ENCODE measurements at places on chromosomes 5 and 9. TPM values are rescaled to one million over a fixed set of nuclear protein-coding genes. Genes with fewer than 3 reads are reported as not detected.

The GPR150 gene
- 0.20 TPM for total RNA-seq

The NFIB gene
- total RNA-seq, result 85.5 TPM

The CYLC2 gene
- total RNA-seq, result not detected

The ERAP2 gene
- total RNA-seq, result 5.6 TPM

The PCDHA12 gene
- total RNA-seq, result not detected

The PLPPR1 gene
- 0.25 TPM for total RNA-seq

The INSL6 gene
- total RNA-seq, result not detected

The IRX1 gene
- total RNA-seq, result not detected

The GFM2 gene
- 55.2 TPM for total RNA-seq

The STPG3 gene
- total RNA-seq, result not detected

The NME5 gene
- total RNA-seq, result 1.1 TPM

The TMEM167A gene
- total RNA-seq, result 47.7 TPM

The ORM2 gene
- total RNA-seq, result not detected

The ADRA1B gene
- total RNA-seq, result 0.07 TPM

The F12 gene
- 1.5 TPM for total RNA-seq

Data from pulmonary artery endothelial cell (primary cell).